ENCODE measurements at places on chromosomes 11 and 22.

DNA sequence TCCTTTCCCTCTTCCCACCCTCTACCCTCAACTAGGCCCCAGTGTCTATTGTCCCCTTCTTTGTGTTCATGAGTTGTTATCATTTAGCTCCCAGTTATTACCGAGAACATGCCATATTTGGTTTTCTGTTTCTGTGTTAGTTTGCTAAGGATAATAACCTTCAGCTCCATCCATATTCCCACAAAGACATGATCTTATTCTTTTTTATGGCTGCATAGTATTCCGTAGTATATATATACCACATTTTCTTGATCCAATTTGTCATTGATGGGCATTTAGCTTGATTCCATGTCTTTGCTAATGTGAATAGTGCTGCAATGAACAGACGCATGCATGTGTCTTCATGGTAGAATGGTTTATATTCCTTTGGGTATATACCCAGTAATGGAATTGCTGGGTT lies 17.8 kb downstream of the C11orf71 start:
- DNase-seq, result no peak

- DNase-seq, result no peak
Observed at GRCh38 chr11:79028225-79028624, 412.6 kb downstream of the TENM4 start.

- no peak for DNase-seq
Observed at GRCh38 chr11:6557063-6557462, 46.4 kb downstream of the RRP8 start.

GRCh38 chr11:123584737-123585136 lies 69.7 kb downstream of the SCN3B start:
- no peak for DNase-seq

DNA sequence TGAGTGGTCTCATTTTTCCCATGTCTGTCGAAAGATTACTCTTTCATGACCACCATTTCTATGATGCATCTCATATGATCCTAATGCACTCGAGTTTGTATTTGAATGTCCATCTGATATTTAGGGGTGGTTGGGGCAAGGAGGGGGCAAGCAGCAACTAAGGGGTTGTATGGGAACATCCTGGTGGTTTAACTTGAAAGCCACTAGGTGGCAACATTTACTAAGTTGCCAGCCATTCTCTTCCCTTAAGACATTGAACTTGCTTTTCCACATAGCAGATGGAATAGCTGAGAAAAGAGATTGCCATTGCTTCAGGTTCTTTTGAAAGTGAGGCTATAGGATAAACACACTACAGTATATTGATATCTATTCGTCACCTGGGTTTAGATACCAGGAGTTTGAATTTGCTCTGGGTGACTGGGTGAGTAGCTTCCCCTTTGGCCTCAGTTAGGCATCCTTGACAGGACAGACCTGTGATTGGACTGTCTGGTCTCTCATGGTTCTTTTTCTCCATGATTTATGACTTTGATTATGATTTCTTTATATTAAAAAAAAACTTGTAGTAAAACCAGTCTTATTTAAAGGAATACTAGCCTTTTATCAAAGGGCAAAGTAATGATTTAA lies 32.4 kb downstream of the NF2 start:
- DNase-seq, result no peak

- no peak for DNase-seq
Observed at GRCh38 chr11:69594481-69594880, 46.5 kb upstream of the CCND1 start.

DNA sequence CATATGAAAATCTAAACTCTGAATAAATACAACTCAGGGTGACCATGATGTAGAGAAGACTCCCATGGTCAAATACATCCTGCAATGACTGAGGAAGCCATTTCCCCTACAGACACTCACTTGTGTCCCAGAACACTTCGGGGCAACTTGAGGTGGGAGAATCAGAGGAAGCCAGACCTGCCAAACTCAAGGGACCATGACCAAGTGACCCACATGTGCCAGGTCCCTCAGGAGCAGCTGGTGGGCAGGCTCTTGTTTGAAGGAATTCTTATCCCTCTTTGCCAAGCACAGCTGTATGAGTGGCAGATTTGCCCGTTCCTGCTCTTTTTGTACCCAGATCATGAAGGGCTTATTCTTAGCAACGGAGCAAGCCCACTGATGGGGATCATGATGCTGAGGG lies 17.8 kb downstream of the SPATA19 start:
- no peak for DNase-seq

DNA sequence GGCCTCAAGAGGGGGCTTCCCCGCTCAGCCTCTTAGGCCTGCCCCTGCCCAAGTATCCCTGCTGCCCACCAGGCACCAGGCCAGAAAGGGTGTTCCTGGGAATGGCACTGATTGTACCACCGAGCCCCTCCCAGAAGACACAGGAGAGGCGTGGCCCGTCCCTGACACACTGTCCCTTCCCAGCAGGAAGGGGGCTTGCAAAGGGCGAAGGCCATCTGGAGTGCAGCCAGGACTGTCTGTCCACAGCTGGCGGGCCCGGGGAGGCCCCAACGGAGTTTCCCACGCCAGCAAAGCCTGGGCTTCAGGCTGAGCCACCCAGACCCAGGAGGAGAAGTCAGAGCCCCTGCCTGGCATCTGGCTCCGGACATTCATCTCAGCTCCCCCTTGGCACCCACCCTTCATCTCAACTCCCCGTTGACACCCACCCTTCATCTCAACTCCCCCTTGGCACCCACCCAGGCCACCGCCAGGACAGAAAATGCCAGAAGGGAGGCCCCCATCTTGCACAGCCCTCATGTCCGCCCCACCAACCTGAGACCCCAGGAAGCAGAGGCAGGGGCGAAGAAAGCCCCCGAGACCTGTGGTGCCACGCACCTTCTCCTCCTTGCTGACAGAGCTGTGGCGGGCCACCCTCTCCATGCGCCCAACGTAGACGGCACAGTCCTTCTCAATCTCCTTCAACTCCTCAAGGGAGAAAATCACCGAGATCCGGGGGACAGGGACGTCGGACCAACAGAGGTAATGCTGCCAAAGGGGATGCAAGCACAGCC lies 19.4 kb downstream of the TUBGCP6 start:
- DNase-seq, result no peak

DNA sequence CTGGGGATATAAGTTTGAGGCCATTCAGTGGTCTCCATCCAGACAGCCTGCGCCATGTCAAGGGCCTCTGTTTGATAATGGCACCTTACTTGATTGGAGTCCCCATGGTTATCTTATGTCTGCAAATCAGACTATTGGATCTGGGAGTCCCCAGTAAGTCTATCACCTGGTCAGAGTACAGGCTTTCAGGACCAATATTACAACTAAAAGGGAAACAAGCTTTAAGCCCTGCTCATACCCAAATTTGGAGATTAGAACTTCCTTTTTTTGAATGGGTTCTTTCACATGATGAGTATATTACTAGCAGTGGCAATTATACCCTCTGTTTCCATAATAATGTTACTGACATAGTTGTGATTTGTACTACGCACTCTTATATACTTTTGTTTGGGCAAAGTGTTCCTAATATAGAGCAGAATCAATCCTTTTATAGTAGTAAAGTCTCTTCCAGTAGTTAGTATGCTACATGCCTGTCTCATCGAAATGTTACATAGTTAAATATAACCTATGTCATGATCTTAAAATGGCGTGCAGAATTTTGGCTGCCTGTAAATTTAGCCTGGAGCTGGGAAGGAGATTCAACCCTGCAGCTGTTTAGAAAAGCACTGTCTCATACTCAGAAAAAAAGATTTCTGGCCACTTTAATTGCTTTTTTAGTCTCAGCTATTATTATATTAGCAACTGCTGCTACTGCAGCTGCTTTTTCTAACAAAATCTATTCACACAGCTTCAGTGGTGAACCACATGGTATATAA lies 4.9 kb downstream of the MS4A15 start:
- DNase-seq, result no peak

GRCh38 chr11:113873236-113873626 lies 2.1 kb downstream of the USP28 start:
- no peak for DNase-seq

- no peak for DNase-seq
Observed at GRCh38 chr11:90178751-90179150, 44.1 kb downstream of the CHORDC1 start.

GRCh38 chr11:35208795-35209194 lies 69.8 kb downstream of the CD44 start:
- DNase-seq, result no peak

DNA sequence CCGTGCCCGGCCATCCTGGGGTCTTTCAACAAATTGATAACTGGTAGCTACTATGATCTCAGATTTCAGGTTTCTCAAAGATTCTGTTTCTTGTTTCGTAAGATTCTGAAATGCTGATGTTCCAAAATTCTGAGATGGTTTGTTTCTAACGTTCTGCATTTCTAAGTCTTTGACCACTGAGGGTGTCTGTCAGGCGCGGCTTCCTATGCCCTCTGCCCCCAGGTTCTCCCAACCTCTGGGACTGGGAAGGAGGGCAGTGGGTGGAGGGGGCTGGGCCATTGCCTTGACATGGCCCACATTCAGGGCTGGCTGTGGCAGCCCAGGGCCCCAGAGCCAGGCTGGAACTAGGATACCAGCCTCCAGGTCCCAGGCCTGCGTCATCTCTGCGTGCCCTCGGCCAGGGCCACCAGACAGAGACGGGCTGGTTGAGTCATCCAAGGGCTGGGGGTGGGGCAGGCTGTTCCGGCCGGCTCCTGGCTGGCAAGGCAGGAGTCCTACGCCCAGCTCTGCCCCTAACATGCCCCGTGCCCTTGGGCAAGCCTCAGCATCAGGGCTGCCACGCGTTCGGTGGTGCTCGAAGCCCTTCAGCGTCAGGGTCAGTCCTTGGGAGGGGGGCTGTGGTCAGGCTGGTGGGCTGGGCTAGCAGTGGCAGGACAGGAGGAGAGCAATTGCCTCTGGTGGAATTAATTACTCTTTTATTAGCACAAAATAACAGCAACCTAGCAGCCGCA lies 5.2 kb downstream of the TMEM134 start:
- no peak for DNase-seq

DNA sequence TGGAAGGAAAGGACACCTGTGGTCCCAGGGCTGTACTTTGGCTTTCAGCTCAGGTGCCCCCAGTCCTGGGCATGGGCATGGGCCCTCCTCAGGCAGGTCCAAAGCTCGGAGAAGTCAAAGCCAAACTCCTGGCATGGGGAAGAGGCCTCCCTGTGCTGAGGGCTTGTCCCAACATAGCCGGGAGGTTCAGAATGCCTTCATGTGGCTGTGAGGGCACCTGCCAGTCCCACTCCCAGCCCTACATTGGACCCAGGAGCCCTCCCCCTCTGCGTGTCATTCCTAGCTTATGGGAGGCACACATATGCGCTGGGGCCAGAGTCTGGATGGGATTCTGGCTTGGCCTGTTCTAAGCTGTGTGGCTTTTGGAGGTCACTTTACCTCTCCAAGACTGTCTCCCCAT lies 1.0 kb upstream of the KLHL35 start:
- DNase-seq, result no peak

- DNase-seq, result no peak
Observed at GRCh38 chr22:25366408-25366807, 147.0 kb downstream of the CRYBB2 start.

DNA sequence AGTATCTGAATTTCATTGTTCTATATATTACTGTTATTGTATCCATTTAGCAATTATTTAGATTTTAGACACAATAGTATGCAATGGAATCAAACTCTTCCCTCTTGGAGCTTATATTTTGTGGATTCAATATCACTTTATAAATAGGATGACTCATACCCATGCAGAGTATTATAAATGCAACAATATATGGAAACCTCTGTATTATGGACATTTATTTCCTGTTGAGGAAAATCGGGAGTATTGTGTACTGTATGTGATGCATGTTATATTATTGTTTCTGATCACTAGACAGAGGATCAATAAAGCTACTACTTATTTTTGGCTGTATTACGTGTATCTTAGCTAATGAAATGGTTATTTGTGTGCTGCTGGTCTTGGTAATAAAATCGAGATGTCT lies 770 bp downstream of the METTL15 start:
- no peak for DNase-seq

DNA sequence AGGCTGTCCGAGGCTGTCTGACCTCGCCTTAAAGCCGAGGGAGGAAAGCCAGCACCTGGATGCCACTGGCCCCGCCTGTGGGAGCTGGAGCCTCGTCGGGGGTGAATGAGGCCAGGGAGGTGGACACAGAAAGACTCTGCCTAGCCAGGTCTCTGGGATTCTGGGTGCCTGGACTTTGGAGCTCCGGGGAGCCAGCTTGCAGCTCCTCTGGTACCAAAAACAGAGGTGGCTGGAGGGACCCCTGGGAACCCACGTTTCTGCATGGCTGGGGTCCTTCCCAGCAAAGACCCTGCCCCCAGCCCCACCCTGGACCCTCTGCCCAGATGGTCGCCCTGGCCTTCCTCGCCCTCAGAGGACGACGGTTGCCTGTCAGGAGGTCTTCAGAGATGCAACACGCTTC lies 239.7 kb downstream of the BRD1 start:
- DNase-seq, result no peak

DNA sequence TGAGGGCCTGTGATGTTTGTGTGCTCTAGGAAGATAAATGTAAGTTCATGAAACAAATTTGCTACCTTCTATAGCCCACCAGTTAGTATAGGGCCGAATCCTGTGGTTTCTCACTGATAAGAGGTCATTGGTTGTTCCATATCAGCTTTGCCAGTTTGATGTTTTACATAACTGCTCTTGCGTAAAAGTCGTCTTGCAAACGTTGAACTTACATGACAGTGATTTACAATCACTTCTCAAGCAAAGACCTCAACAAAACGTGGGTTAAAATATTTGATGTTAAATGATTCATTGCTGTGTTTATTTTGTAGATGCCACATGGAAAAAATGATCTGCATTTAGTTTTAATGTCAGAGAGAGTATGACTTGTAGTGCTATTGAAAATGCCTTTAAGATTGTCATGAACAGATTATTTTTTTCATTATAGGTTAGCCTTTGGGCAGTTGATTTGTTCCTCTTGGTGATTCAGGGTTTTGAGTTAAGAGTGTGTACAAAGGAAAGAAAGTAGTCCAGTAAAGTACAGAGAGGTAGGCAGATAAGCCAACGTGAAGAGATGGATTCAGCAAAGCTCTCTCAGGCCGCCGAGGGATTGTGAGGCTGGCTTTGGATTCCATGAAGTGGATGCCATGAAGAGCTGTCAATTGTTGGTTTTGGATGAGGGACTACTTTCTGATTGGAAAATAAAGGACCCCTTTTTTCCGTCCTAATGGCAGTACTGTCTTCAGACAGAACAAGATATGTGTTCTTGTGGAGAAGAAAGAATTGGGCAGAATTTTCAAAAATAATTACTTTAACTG lies 2.6 kb downstream of the EWSR1 start:
- no peak for DNase-seq

All from stimulated activated CD4-positive, alpha-beta T cell treated with anti-CD3 and anti-CD28 coated beads, Interleukin-15, amount 100 ng/mL, for 24 hours (primary cell).